Activated CD4-positive, alpha-beta T cell treated with anti-CD3 and anti-CD28 coated beads, Interleukin-2, amount 50 U/mL, for 24 hours (primary cell): ENCODE measurements at places on chromosomes 3 and 15.

GRCh38 chr3:66047311-66048050 lies 8.8 kb upstream of the MAGI1 start:
- no peak for DNase-seq

- no peak for DNase-seq
Measured at GRCh38 chr3:2823031-2823430, 287.1 kb downstream of the IL5RA start.

DNA sequence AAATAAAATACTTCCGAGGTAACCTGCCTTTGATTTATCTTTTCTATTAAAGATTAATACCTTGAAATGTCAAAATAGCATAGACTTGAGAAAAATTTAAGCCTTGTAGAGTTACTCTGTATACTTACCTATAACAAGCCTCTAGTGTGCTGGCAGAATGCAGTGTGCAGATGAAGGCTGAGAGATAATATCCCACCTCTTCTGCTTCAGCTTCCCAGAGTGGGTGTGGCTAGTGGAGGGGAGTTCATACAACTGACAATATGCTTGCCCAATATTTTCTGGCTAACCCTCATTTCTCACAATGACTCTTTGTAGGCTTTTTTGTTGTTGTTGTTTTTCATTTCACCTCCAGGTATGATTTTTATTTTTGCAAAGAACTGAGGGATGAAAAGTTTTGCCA lies 15.7 kb upstream of the ZBTB20 start:
- DNase-seq = no peak

DNA sequence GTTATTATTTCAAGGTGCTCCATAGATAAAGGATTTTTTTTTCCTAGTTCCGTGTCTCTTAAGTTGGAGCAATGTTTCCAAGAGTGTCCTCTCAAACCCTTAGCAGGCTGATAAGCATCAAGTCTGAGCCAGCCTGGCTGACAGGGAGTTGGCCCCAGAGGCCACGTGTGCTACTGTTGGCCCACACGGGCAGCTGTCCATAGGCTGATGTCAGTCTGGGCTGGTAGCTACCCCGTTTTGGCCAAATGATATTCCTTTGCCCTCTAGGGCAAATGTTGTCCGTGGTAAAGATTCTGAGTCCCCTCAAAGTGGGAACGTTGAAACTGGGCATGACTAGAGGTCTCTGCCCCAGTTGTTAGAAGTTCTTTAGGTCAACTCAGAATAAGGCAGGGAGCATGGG lies 99.4 kb downstream of the FLNB start:
- DNase-seq = no peak

- no peak for DNase-seq
Measured at GRCh38 chr3:133181392-133182150, 143.4 kb downstream of the TMEM108 start.

GRCh38 chr15:43251871-43252250 lies 14.9 kb downstream of the TGM5 start:
- DNase-seq = no peak

- no peak for DNase-seq
Measured at GRCh38 chr15:100544338-100544841, 15.6 kb upstream of the CERS3 start.

DNA sequence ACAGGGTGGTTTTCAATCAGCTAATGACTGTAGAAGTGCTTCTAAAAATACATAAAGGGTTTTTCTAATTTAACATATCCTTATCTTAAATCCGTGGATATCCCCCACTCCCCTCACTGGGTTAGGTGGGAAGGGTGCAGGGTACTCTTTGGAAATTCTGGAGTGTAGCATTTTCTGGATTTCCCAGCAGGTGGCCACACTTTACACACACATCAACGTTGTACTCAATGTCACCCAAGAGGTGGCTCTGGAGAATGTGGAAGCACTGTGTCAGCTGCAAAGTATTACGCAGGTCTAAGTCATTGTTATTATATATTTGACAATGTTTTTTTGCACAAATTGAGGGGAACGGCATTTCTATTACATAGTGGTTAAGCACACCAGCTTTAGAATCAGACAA lies 168.8 kb downstream of the CHDH start:
- DNase-seq = no peak

GRCh38 chr3:120496278-120497002 lies 45.6 kb upstream of the FSTL1 start:
- DNase-seq = no peak

DNA sequence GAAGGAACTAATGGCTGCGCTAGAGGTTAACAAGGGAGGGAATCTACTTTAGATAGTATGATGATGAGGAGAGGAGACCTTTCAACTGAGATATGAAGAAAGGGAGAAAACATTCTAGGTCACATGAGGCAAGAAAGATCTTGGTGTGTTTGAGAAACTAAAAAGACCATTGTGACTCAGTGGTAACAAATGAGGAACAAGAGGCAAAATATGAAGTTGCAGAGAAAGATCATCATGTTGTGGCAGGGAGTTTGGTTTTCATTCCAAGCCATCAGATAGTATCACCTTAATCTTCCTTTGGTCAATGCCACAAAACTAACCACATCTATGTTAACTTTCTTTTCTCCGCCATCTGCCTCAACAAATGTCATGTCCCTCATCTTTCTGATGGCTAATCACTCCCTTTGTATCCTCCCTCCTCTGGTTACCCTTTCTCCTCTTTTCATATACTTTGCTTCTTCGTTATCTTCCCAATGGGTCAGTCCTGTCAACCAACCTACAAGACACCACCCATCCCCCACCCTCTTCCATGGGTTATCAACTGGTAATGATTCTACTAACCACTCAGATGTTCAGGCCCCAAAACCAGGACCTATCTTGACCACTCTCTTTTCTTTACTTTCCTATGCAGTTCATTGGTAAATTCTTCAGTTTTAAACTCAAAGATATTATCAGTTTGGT lies 2.4 kb upstream of the PDCD6IP start:
- no peak for DNase-seq

DNA sequence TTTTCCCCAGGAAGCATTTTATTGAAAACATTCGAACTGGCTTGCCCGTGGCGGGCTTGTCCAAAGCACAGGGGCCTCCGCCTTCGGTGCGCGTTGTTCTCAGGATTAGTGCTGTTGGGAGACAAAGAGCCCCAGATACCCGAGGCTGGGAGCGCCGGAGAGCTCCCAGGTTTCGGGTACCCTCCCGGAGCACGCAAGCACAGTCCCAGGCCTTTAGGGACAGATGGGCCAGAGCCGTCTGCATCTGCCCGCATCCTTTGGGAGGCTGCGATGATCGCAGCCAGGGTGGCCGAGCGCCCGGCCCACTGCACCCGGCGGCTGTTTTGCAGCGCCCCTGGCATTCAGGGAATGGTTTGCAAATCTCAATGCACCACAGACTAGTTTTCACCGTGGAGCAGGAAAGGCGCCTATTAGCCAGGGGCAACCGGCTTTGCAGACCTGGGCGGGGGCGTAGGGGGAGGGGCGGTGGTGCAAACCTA lies 5.0 kb upstream of the FEZF2 start:
- no peak for DNase-seq

- no peak for DNase-seq
Measured at GRCh38 chr3:111758642-111759041, 100.4 kb upstream of the PHLDB2 start.

- no peak for DNase-seq
Measured at GRCh38 chr3:64225695-64226499, 631 bp upstream of the PRICKLE2 start.

DNA sequence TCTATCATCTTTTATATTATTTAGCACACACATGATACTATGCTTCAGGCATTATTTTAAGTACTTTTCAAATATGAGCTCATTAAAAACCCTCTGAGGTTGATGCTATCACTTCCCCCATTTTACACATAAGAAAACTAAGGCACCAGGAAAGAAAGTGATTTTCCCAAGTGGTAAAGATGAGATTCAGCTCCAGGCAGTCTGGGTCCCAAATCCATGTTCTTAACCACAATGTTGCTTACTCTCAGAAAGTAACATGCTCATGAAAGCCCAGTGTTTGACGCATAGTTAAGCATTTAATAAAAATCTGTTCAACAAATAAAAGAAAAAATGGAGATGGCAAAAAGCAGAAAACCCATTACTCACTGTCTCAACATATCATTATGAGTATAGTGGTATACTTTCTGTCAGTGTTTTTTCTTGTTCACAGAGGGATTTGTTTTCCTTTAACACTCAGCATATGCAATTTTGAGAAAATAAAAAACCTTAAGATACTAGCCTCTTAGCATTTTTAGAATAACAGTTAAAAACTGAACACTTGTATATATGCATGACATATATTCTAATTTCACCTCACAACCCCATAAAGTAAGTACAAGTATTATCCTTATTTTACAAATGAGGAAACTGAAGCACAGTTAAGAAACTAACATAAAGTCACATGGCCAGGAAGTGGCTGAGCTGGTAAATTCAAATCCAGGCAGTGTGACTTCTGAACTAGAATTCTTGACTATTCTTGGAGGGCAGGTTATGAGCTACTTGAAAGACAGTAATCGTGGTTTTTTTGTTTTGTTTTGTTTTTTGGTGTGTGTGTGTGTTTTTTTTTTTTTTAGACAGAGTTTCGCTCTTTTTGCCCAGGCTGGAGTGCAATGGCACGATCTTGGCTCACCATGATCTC lies 10.4 kb downstream of the PEAK1 start:
- no peak for DNase-seq

- DNase-seq = no peak
Measured at GRCh38 chr3:88912294-88912877, 195.0 kb upstream of the EPHA3 start.

GRCh38 chr15:95142531-95142930 lies 911.2 kb downstream of the MCTP2 start:
- DNase-seq = no peak
